Stomach (tissue), 19 donors: ENCODE measurements at places on chromosomes 6 and 20. TPM values are rescaled to one million over a fixed set of nuclear protein-coding genes. Genes with fewer than 3 reads are reported as not detected.

The GLP1R gene
- not detected for total RNA-seq

The FLRT3 gene
- total RNA-seq, result 2.3 TPM

The SIGLEC1 gene
- total RNA-seq, result 1.7 TPM

The CDSN gene
- total RNA-seq, result not detected

The PHACTR1 gene
- 6.4 TPM for total RNA-seq

The SLC17A9 gene
- 15.2 TPM for total RNA-seq

The KCNQ2 gene
- not detected for total RNA-seq

The RSPH9 gene
- total RNA-seq, result not detected

The GHRH gene
- not detected for total RNA-seq

- no peak for DNase-seq
Observed at GRCh38 chr6:40666530-40666929, 79.4 kb upstream of the LRFN2 start.

- DNase-seq, result no peak
Observed at GRCh38 chr6:122669418-122669817, 59.2 kb downstream of the PKIB start.

- no peak for DNase-seq
Observed at GRCh38 chr6:45727819-45728449, 287.7 kb downstream of the CLIC5 start.

DNA sequence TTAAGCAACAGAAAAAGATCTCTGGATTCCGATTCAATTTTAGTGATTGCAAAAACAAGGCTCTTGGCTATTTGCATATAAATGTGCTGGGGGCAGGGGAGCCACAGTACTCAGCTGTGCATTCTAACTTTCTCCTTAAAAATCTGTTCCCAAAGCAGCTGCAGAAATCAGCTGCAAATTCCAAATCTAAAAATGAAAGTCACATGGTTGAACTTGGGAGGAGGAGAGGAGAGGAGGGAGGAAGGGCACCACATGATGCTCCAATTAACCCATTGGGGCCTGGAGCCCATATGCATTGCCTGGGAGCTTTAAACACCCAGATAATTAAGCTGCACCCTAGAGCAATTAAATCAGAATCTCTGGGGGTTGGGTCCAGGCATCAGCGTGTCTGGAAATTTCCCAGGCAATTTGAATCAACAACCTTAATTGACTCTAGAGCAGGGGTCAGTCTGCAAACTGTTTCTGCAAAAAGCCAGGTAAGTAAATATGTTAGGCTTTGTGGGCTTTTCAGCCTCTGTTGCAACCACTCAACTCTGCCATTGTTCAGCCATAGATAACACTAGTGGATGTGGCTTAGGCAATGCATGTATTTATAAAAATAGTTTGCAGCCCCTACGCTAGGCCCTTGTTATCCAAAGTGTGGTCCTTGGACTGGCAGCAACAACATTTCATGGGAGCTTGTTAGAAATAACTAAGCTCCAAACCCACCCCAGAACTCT, 508.1 kb downstream of the KIF16B start:
- DNase-seq, result peak; percentile 28

- DNase-seq, result no peak
Observed at GRCh38 chr6:26122402-26122792, 35.2 kb downstream of the HFE start.

DNA sequence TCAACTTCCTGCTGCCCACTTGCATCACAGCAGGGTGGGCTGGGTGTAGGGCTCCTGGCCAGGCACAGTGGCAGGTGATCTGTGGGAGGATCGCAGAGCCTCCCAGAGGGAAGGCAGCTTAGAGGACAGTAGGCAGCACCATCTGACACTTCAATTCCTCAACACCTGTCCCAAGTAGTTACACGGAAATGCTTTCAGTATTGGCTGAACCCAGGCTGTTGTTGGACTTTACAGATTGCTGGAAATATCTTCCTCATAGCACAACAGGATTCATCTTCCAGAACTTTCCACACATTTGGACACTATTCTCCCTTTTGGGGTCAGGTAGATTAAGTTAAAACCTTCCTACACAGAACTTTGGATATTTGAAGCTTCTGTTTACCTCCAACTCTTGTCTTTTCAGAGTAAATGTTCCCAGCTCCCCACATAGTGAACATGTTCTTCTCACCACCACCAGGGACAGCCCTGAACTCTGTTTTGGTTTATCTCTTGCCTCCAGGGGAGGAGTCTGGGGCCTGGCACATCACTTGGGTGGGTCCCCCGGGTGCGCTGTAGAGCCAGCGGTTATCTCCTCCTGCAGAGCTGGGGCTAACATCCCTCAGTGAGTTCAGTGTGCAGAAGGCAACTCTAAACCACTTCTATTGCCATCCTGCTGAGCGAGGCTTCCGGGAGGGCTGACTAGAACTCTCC, 3.5 kb upstream of the SLC22A2 start:
- DNase-seq, result no peak

DNA sequence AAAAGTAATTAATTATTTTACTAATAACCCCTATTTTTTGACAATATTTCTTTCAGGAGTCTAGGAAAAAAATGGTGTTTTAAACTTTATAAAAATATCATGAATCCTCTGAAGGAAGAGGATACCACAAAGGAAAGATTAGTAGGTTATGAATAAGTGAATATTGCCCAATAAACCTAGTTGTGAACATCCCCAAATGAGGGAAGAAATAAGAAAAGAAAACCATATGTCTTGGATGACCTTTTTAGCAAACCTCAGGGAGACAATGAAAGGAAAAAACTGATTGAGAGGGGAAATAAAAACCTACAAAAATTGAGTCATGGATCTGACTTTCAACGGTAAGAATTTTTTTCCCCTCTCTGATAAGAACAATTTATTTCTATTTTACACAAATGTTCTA, 34.4 kb downstream of the TENT5A start:
- no peak for DNase-seq

GRCh38 chr6:13012977-13013680, 296.6 kb downstream of the PHACTR1 start:
- peak; percentile 53 for DNase-seq

DNA sequence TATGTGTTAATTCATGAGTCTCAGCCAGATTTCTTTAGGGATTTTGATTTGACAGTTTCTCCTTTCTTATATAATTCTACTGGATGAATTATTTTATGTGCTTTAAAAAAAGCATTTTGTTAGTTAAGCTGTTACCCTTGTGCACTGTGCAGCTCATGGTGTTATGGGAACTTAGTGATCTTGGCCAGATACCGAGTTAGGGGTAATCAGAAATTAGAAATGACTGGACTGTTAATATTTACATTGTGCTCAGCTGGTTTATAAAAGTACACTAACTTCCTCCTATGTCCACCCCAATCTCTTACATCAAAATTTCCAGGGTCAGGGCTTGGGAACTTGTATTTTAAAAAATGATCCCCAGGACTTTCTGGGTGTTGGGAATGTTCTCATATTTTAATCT, 260.0 kb downstream of the ZFAND3 start:
- DNase-seq, result no peak

DNA sequence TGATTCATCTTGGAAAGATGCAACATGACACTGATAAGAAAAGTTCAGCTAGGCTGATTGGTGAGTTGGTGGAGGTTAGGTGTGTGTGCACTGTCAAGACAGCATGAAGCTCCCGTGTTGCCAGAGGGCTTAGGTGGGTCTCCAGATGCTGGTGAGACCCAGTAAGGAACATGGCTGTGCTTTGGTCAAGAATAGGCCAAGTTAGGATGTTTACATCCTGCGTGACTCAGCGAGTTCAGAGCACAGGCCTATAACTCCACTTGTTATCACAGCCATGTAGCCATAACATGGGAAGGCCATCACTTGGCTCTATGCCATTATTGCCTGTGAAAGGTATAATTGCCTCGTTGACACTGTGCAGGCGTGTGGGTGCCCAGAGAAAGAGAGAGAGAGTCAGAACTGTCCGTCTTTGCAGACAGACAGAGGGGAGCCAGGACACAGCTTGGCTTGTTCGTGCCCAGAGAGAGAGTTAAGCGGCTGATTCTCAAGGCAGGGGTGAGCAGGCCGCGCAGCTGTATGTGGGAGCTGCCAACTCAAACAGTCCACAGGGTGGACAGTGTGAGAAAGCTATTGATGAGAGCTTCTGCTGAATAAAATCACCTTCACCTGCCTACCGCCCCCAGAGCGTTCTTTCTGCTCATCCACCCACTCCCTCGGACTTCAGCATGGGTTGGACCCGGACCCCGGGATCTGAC, 43.5 kb downstream of the OR2B6 start:
- DNase-seq, result no peak

DNA sequence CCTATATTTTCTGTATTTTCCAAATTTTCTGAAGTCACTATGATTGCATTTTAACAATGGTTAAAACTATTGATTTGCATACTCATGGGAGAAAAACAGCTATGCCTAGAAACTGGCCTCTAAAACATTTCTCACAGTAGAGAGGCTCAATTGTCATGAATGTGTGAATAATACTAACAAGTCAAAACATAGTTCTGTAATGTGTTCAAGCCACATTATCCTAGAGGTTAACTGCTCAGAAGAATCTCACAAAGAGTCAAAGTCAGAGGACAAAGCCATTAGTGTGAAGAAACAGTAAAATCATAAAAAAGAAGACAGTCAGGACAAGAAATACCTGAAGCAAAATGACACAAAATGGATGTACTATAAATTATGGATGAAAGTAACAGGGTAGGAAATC, 12.5 kb upstream of the ALDH8A1 start:
- no peak for DNase-seq

DNA sequence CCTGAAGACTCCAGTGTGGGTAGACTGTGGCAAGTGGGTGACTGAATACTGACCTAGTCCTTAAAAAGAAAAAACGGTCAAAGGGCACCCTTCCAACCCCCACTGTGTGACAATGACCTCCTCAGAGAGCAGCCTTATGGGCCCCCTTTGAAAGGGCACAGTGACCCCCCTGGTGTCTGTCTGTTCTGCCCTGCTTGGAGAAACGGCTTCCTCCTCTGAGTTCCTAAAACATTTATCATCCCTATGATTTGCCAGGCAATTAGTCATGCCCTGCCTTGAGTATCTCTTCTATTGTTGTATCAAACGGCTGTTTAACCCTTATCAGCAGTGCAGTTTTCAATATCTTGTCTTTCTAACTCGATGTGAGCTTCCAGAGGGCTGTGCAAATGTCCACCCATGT, 21.0 kb upstream of the STX16 start:
- no peak for DNase-seq
